ENCODE measurements at places on chromosomes 4 and X.
A peak's percentile ranks its signal among the peaks of the same experiment; 100 is the strongest.

GRCh38 chr4:27326991-27327390 lies 466.4 kb downstream of the STIM2 start:
- DNase-seq: no peak

DNA sequence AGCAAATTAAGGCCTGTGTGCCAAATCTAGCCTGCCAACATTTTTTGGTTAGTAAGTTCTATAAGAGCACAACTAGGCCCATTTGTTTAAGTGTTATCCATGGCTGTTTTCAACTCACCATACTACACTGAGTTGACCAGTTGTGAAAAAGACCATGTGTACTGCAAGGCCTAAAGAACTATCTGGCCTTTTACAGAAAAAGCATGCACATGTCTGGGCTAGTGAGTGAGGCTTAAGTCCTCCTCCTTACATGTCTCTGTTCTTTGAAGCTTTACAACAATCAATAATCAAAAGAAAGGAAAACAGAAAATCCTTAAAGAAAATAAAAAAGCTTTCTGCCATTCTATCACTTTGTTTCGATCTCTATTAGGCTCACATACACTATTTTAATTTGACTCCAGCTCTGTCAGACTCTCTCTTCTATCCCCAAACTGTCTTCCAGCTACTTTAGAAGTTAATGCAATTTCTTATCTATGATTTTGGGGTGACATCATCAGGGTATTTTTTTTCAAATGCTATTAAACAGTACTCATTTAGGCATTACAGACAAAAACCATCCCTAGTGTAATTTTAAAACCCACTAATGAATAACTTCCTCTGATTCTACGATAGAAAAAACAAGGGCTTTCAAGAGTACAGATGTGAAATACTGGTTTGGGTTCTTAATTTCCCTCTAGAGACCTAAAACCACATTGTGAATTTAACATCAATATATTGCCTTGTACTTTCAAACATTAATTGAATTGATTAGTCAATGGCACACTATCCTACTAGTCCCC lies 161.8 kb downstream of the MAB21L2 start:
- DNase-seq: no peak

DNA sequence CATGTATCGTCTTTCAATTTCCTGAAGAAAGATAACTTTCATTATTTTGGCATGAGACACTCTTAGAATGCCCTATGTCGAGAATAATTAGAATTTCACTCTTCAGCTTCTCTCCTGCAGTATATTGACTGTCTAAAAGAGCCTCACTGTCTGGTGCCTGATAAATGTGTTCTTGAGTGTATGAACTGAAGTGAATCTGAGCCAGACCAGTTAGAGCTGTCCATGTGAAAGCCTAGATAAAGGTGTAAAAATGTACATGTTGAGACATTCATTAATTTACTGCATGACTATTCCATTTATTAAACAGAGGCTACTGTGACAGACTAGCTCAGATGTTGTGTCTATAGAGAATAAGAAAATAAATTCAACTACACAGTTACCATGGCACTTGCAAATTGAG lies 283.2 kb downstream of the PCDH18 start:
- DNase-seq: no peak

DNA sequence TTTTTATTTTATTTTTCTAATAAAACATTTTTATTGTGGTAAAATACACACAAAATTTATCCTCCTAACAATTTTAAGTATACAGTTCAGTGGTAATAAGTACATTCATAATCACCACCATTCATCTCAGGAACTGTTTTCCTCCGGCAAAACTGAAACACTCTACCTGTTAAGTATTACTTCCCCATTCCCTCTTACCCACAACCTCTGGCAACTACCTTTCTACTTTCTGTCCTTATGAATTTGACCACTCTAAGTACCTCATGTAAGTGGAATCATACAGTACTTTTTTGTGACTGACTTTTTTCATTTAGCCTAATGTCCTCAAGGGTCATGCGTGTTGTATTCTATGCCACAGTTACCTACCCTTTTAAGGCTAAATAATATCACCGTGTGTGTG lies 21.1 kb upstream of the HSFX4 start:
- DNase-seq: no peak

DNA sequence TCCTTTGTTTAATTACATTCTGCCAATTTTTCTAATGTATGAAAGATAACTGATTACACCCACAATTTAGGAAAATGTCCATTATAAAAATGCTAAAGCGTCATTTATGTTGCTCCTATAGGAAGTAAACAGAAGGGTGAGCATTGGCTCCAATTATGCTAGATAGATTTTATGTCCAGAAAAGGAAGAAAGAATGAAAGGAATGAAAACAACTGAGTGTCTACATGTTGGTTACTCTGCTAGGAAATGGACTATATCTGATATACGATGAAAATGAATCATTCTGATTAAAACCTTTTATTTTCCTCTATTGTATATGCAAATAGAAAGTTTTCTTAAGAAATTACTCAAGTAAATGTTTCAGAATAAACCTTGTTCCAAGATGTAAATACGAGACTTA lies 1.6 kb downstream of the ENAM start:
- no peak for DNase-seq

DNA sequence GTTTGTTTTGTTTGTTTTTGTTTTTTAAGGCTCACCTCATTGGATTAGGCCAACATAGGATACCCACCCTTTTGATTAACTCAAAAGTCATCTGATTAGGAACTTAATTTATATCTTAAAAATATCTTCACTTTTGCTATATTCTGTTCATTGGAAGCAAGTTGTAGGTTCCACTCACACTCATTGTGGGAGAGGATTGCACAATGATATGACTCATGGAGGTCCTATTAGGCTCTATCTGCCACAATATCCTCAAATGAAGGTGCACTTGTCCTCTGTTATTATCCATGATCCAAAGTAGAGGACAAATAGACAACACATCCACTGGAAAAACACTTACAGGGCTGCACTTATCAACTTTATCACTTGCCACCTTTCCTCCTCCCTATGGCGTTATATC lies 60.5 kb upstream of the ADAMTS3 start:
- no peak for DNase-seq

- no peak for DNase-seq
These were observed 40.2 kb upstream of the HGFAC start for GRCh38 chr4:3401436-3402171.

DNA sequence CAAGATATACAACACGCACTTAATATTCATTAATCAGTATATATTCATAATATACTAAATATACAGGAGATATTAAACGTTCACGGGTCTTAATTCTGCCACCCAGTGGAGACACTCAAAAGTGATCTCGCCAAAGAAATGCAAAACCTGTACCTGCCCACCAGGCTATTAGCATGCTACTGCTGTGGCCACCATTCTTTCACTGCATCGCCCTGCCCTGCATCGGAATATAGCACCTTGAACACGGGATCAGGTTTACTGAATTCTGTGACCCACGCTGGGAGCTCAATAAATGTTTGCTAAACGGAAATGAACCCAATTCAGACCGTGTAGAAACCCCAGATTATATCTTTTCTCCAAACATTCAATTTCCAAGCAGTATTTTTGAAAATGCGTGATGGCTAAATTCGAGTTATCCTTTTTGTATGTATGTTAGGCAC lies 840 bp upstream of the CLCN3 start:
- peak; percentile 21 for DNase-seq

DNA sequence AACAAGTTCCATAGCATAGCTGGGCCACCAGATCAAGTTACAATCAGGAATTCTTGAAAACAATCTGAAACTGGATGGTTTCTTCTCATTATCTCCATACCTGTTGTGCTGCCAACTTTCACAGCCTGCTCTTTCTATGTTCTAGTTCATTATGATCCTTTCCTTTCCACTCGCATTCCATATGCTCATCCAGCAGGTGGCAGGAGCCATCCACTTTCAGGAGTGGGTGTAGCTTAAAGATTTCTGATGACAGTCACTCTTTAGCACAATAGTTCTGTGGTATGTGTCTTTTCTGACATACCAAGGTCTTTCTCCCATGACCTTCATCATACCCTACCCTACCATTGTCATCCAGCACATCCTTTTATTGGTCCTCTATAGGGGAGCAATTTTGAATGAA lies 46.4 kb downstream of the PAGE2 start:
- DNase-seq: peak; percentile 6

- DNase-seq: no peak
These were observed 38.9 kb downstream of the STARD8 start for GRCh38 chrX:68686097-68686977.

DNA sequence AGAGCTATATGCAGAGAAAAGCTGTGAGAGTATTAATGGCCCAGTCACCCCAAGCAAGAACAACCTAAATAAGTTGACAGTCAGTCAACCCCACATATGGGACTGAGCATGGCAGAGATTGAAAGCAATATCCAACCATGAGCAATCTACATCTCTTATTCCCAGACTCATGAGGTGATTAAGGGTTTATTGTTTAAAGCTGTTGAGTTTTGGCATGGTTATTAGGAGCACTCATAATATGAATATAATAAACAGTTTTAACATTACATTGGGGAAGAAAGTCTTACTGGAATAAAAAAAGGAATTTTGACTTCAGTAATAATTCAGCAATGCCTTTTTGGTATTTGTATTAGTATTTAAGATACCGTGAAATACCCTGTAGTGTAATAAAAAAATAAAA lies 1627.4 kb downstream of the STIM2 start:
- DNase-seq: no peak

- no peak for DNase-seq
These were observed 734.0 kb upstream of the DIAPH2 start for GRCh38 chrX:95950679-95951078.
